ENCODE measurements at places on chromosomes 2 and 18.
A peak's percentile ranks its signal among the peaks of the same experiment; 100 is the strongest.

GRCh38 chr18:55912071-55912470, 324.1 kb upstream of the TCF4 start:
- DNase-seq: no peak

- DNase-seq: no peak
Measured at GRCh38 chr2:87996570-87996969, 19.8 kb downstream of the RNU2-63P start.

- DNase-seq: no peak
Measured at GRCh38 chr2:45932278-45932975, 281.0 kb downstream of the PRKCE start.

DNA sequence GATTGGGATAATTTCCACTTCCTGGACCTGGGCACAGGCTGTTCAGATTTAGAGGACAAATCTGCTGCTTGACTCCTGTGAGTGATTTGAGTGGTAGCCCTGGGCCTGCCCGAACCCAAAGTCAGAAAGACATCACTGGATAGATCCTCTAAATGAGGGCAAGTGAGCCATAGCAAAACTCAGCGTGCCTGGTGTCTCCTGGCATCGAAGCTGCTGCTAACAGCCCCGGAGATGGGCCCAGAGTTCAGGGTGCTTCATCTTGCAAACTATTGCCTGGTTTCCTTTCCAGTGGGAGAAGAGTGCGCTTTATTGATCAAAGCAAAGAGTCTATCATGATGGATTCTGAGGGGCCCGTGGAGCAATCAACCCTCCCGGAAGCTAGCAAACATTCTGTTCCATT, 153.1 kb upstream of the KLHL29 start:
- no peak for DNase-seq

GRCh38 chr18:35770376-35771014, 189.0 kb downstream of the GALNT1 start:
- DNase-seq: no peak

GRCh38 chr2:111209045-111209514, 88.4 kb downstream of the BCL2L11 start:
- peak; percentile 37 for DNase-seq

DNA sequence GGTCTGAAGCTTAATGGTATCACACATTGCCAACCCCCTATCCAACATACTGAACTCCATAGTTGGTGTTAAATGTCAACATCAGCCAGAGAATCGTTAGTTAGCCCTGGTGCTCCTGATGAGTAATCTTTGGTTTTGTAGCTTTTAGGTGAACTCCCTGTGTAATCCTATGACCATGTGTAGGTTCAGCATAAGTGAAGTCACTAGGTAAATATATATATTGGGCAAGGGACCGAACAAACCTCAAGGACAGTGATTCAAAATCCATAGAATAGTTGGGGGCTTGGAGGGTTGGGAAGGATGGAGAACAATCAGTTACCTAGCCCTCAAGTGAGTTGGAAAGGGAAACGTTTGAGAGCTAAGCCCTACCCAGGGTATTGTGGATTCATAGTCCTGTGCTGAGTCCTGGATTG, 16.0 kb upstream of the AP1S3 start:
- no peak for DNase-seq

DNA sequence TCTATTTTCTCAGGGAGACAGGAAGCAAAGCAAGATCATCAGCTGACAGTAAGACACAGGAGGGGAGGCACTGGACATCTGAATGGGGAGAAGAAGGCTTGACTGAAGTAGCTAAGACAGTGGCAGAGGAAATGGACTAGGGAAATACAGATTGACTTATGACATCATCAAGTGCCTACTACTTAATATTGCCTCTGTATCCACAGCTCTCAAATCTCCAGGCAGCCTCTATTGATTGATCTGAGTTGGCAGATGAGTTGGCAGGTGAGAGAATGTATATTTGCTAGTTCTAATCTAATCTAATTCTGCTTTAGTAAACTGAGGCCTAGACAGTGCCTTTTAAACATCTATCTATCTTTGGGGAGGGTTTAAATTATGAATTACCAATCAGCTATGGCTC, 242.1 kb downstream of the SLC8A1 start:
- no peak for DNase-seq

GRCh38 chr2:69509011-69509749, 71.9 kb upstream of the NFU1 start:
- no peak for DNase-seq

- DNase-seq: no peak
Measured at GRCh38 chr2:9010866-9011265, 7.4 kb upstream of the MBOAT2 start.
